ENCODE measurements at places on chromosomes 5 and 9.

GRCh38 chr5:148860599-148860998 is 34.2 kb downstream of the ADRB2 start:
- no peak for DNase-seq

DNA sequence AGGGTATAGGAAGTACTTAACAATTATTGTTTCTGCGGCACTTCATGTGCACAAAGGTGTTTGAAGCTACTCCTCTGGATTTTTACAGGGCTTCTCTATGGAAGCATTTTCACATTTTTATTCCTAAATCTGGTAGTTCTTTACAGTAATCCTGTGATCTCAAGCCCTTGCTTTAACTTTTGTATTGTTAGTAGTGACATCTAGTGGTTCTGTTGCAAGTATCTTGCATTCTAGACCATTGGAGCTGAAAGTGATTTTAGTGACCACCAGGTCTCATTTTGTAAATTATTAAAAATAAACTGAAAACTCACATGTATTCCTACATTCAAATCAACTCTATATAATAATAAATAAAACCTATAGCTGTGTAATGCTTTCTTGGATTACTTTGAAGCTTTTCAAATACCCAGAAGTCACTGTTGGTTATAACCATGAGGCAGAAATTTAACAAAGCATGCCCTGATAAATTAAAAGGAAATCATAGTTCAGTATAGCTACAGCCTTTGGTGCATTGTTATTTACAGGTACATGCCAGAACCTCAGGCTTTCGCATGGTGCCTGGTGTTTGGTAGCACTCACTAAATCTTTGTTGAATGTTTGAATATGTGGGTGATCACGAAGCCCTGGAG is 18.9 kb downstream of the RPS23 start:
- no peak for DNase-seq

- no peak for DNase-seq
Measured at GRCh38 chr5:38234737-38235136, 23.6 kb upstream of the EGFLAM start.

DNA sequence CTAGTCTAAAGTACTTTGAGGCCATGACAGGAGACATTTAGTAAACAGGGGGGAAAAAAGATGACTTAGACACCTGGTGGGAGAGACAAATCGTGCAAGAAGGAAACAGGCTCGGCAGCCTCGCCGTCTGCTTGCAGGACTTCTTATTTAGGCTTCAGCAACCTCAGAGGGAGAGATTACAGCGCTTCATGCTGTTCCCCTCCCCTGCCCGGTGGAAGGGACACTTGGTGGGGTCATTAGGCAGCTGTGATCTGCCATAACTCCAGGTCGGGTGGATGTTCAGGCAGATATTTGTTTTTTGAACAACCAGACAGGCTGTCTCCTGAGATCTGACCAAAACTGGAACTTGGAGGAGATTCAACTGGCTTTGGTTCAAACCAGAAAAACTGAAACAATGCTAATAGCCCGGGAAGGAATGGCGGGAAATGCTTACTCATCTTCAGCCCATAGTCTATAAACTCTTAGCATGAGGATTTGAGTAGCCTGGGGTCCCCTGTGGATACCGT is 38.1 kb upstream of the CD180 start:
- DNase-seq = no peak

DNA sequence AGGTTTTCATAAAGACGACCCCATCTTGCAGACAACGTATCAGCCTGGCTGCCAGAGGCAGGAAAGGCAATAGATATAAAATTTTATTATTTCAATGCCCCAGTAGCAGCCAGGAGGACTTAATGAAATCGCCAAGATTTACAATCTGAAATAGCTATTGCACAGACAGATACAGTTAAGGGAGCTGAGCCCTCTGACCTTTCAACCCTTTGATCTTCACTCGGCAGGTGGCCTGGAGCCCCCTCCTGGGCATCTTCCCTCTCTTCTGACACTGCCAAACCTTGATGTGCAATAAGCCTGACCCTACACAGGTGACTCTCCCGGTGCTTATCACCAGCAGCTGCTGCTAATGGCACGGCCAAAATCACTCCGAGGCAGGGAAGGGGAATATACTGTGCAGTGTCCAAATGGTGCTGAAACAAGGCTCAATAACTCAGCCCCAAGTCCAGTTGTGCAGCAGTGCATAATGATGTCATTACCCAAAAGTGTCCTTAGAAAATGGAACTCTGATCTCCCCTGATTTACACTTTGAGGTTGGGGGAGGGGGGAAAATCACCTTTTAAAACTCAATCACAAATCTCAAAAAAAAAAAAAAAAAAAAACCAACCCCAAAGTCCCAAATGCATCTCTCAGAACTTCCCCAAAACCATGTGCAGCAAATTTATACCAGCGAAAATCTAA is 242.0 kb downstream of the CRB2 start:
- DNase-seq = no peak

- DNase-seq = no peak
Measured at GRCh38 chr5:126801992-126802294, 25.0 kb downstream of the LMNB1 start.

DNA sequence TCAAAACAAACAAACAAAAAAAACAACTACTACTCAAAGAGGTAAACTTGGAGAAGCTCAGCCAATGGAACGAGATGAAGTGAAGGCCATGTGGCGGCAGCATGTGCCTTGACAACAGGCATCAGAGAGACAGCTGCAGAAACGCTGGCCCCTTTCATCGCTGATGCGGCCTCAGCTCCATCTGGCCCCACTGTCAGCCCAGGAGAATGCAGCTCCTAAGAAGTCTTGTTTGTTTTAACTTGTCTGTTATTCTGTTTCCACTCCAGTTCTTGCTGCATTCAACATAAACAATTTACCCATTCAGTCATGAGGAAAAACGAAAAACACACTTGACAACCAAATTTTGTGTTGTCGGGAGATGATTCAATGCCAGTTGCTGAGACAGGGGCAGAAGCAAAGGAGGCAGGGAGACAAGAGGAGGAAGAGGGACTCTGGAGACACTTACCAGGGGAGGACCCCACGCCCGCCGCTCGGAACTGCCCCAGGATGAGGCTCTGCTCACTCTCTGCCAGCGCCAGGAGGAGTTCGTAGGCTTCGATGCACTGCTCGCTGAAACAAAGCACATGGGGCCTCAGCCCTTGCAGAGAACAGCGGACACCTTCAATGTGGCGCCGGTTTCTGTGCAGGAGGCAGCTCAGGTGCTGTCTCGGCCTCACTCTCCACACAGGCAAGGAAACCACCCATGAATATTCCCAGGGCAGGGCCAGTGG is 91.2 kb downstream of the DCP2 start:
- no peak for DNase-seq

GRCh38 chr5:80468131-80468530 is 19.8 kb upstream of the FAM151B start:
- DNase-seq = no peak

DNA sequence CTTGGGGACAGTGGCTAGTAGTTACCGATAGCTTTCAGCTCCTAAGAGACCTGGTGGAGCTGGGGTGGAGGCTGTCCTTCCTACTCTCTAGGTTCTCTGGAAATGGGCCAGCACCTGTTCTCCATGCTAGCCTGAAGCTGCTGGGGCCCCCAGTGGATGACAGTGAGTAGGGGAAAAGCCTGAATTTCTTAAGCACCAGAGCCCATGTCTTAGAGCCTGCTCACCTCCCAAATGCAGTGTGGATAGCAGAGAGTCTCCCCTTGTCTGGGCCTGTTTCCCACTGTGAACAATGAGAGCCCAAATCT is 105.8 kb downstream of the DAB2IP start:
- DNase-seq = no peak

DNA sequence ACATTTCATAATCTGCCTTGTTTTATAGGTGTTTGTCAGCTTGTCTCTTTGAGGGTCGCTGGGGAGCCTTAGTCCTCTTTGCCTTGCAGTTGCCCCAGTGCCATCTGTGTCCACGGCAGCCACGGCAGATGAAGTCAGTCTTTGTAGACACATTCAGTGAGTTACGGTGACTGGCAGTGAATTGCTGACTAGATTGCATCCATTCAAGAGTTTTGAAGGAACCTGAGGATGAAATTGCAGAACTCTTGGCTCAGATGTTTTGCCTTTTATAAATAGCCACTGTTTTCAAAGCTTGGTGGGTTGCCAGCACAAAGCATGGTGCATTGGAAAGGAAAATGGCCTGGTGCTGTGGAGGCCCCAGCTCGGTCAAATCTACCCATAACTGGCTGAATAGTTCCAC is 125.6 kb downstream of the TRIO start:
- DNase-seq = no peak

- no peak for DNase-seq
Measured at GRCh38 chr5:81359108-81359507, 34.8 kb downstream of the ACOT12 start.

DNA sequence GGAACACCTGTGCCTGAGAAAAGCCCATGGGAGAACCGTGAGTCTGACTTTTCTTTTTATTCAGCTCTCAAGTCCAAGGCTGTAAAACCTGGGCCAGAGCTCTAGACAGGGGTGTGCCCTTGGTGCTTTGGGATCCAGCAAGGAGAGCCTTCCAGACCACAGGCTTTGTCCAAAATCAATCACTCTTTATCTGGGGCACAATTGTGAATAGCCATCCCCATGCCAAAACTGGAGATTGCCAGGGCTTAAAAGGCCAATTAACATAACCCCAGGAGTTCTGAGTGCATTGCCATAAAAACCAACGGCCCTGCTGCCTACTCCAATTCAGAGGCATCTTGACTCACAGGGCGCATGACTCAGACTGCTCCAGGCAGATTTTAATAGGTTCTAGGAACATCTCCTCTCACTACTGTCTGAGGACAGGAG is 391.8 kb downstream of the ARHGEF28 start:
- no peak for DNase-seq

- DNase-seq = no peak
Measured at GRCh38 chr9:134898319-134898718, 17.7 kb downstream of the FCN2 start.

GRCh38 chr9:131667576-131667975 is 72.3 kb downstream of the RAPGEF1 start:
- DNase-seq = peak; percentile 89

GRCh38 chr5:149317281-149318048 is 27.8 kb upstream of the GRPEL2 start:
- peak; percentile 52 for DNase-seq

GRCh38 chr5:37111426-37112382 is 137.5 kb downstream of the CPLANE1 start:
- peak; percentile 23 for DNase-seq

- DNase-seq = no peak
Measured at GRCh38 chr5:109714592-109714991, 24.9 kb downstream of the MAN2A1 start.

DNA sequence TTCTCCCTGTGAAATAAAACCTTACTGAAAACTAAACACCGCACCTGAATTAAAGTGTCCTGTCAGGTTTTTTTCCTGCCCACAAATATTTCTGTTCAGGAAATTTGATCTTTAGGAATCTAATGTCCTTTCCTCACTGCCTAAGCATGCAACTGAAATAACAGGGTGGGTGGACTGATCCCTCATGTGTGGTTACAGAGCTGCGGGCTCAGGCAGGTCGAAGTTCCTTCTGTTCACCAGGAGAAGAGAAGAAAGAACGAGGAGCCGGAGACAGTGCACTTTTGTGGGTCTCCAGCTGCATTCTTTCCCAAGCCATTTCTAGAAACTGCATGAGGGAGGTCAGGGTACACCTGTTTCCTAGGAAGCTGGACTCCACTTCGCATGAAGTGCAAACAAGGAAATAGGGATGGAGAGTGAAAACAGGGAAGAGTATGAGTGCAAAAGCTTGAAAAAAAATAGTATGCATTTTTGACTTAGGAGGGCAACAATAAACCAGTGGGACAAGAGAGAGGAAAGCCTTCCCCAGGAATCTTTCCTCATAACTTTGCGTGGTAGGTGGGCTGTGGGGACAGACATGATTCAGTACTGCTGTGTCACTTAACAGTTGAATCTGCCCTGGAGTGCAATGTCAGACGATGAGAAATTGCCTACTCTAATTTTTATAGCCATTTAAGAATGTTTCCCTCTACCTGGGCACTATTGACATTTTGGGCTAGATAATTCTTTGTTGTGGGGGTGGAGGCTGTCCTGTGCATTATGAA is 60.3 kb downstream of the GCNT1 start:
- no peak for DNase-seq

DNA sequence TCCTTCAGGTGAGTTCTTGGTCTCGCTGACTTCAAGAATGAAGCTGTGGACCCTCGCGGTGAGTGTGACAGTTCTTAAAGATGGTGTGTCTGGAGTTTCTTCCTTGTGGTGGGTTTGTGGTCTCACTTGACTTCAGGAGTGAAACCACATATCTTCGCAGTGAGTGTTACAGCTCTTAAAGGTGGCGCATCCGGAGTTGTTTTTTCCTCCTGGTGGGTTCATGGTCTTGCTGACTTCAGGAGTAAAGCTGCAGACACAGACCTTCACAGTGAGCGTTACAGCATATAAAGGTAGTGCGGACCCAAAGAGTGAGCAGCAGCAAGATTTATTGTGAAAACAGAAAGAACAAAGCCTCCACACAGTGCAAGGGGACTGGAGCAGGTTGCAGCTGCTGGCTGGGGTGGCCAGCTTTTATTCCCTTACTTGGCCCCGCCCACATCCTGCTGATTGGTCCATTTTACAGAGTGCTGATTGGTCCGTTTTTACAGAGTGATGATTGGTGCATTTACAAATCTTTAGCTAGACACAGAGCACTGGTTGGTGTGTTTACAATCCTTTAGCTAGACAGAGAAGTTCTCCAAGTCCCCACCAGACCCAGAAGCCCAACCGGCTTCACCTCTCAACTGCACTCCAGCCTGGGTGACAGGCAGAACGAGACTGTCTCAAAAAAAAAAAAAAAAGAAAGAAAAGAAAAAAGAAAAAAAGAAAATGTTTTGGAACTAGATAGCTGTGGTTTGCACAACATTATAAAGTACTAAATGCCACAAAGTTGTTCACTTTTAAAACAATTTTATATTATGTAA is 9.1 kb upstream of the ERMP1 start:
- DNase-seq = peak; percentile 75

GRCh38 chr5:167947306-167947705 is 344.1 kb upstream of the WWC1 start:
- DNase-seq = no peak

GRCh38 chr9:38057416-38058195 is 11.4 kb downstream of the SHB start:
- no peak for DNase-seq

GRCh38 chr5:162196351-162196750 is 128.8 kb downstream of the GABRG2 start:
- DNase-seq = no peak

- no peak for DNase-seq
Measured at GRCh38 chr9:110133059-110133458, 74.9 kb downstream of the C9orf152 start.

GRCh38 chr9:134570151-134570621 is 71.4 kb upstream of the COL5A1 start:
- DNase-seq = no peak

Measured in activated CD4-positive, alpha-beta T cell treated with anti-CD3 and anti-CD28 coated beads for 36 hours (primary cell).